Progenitor cell of endocrine pancreas (in vitro differentiated cells): ENCODE measurements at places on chromosomes 3 and 15.
A peak's percentile ranks its signal among the peaks of the same experiment; 100 is the strongest.

GRCh38 chr3:73401616-73402279 is 223.0 kb downstream of the PDZRN3 start:
- no peak for DNase-seq

DNA sequence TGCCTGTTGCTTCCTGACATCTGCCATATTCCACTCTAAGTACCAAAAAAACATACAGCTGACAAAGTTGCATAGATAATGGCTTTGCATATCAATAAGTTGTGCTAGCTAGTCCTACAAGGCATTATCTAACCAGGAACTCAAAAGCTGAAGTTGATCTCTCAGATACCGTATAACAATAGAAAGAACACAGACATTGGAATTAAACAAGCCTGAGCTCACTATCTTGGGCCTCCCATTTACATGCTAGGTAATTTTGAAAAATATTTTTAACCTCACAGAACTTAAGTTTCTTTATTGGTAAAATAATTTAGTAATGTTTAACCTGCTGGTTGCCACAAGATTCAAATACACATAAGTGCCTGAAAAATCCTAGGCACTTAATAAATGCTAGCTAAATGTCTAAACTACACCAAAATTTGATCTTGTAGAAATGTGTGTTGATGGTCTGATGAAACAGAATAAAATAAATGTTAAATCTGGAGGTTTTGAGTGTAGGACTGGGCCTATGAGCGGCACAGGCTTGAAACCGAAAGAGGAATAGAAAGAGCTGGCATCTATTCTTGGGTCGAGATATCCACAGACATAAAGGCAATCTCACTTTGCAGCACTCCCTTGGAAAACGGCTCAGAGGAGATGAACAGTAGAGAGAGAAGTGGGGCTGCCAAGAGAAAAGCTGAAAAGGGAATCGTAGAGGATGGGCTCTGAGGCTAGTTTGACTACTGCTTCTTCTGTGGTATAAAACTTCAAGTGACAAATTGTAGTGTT is 29.9 kb upstream of the TTC14 start:
- DNase-seq, result no peak

DNA sequence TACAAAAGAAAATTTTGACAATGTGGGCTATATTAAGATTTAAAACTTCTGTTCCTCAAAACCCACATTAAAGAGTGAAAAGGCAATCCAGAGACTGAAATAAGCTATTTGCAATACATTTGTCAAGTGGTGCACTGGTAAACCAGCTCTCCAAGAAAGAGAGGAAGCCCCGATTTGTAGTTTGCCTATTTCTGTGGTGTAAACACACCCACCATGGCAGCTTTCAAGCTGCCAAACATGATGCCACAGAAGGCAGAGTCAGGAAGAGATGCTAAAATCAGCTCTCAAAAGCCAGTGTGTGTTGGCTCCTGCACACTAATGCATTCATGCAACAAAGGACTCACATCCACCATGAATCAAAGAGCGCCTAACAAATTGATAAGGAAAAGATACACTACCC is 17.5 kb downstream of the RFTN1 start:
- DNase-seq, result no peak

GRCh38 chr3:36282766-36283165 is 97.5 kb upstream of the STAC start:
- no peak for DNase-seq

DNA sequence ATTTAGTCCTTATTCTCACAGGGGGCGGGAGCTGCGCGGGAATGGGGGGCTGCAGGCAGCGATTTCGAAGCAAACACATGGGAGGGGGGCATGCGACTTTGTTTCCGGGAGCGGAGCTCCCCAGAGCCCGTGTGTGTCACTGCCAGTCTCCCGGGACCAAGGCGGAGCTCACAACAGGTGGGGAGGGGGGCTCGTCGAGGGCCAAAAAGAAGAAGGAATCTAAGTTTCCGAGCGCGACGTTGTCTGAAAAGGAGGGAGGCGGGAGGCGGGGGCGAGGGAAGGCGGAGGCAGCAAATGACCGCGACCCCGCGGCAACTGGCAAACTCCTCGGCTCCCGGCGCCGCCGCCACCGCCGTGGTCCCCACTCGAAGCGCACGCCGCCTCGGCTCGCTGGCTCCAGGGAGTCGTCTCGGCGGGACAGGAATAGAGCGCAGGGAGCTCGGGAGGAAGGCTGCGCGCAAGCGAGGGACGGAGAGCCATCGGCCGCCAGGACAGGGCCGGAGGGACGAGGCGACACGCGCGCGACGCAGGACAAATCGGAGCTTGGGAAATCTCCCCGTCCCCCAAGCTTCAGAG is 1.4 kb downstream of the FOXP1 start:
- peak; percentile 54 for DNase-seq

- no peak for DNase-seq
Observed at GRCh38 chr3:50303013-50303815, at the start of gene HYAL1. Gene HYAL1, minus strand, starts transcription at chr3:50303574. Its CDS starts 618 bp downstream, at chr3:50302956.

- no peak for DNase-seq
Observed at GRCh38 chr3:183291497-183292031, 38.5 kb downstream of the B3GNT5 start.

DNA sequence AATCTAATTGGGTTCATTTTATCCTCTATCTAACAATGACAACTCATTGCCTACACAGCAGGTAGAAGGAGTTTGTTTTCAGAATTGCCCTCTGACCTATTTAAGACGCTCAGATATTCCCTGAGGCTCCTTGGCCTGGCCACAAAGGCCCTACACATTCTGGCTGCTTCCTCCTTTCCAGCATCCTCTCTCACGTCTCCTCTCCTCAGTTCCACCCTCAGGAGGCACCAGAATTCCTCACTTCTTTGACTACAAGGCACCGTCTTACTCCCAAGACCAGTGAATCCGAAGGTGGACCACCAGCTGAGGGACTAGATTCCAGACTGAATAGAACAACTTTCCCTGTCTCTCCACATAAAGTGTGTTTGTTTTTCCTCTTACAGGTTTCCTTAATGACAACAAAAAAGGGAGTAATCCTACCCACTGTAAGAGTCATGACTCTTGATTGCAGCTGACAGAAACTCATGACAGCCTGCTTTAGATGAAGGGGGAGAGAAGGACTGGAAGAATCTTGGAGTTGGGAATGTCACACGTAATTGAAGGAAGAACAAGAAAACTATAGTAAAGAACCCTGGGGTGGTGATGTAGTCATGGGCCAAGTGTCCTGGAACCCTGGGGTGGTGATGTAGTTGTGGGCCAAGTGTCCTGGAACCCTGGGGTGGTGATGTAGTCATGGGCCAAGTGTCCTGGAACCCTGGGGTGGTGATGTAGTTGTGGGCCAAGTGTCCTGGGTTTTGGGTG is 22.0 kb upstream of the MUC20 start:
- DNase-seq, result no peak

- no peak for DNase-seq
Observed at GRCh38 chr15:96117270-96117669, 213.2 kb upstream of the NR2F2 start.

GRCh38 chr3:128210711-128211110 is 57.4 kb downstream of the EEFSEC start:
- no peak for DNase-seq

GRCh38 chr3:57961828-57962447 is 46.3 kb upstream of the FLNB start:
- DNase-seq, result no peak

DNA sequence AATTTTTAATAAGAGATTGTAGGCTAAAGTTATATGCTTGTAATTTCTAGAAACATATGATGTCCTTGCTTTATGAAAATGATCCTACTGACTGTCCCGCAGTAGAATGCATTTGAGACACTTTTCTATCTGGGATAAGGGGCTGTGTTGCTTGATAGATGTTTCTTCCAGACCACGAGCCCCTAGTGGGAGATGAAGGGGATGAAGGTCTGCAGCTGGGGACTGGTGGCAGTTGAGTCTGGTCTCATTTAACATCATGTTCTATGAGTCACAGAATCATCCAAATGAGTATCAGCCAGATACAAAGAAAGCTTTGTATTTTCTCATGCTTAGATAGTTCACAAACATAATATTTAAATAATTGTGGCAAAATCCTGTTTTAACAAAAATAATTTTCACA is 84.3 kb upstream of the PRTG start:
- no peak for DNase-seq

GRCh38 chr3:118468801-118469200 is 565.8 kb downstream of the IGSF11 start:
- no peak for DNase-seq

GRCh38 chr3:150757364-150757763 is 5.6 kb downstream of the SIAH2 start:
- DNase-seq, result no peak

DNA sequence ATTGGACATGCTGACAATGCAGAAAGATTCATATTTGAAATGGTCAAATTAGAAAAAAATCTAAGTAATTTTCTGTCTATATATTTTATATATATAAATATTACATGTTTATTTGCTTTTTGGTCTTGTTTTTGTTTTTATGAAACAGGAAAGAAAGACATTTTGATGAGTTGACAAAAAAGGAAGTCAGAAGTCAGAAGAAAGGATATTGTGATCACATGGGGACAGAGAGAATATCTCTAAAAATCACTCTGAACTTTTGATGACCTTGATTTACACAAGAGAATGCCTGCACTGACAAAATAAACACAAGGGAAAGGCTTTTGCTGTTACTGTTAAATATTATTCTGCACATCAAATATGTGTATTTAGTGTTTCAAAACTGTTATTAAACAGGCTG is 811.2 kb downstream of the SI start:
- DNase-seq, result no peak

- DNase-seq, result no peak
Observed at GRCh38 chr3:187919544-187919943, 174.3 kb upstream of the BCL6 start.

- DNase-seq, result no peak
Observed at GRCh38 chr3:39474126-39474515, 6.6 kb downstream of the MOBP start.

- no peak for DNase-seq
Observed at GRCh38 chr15:36594556-36595090, 15.2 kb downstream of the CDIN1 start.

DNA sequence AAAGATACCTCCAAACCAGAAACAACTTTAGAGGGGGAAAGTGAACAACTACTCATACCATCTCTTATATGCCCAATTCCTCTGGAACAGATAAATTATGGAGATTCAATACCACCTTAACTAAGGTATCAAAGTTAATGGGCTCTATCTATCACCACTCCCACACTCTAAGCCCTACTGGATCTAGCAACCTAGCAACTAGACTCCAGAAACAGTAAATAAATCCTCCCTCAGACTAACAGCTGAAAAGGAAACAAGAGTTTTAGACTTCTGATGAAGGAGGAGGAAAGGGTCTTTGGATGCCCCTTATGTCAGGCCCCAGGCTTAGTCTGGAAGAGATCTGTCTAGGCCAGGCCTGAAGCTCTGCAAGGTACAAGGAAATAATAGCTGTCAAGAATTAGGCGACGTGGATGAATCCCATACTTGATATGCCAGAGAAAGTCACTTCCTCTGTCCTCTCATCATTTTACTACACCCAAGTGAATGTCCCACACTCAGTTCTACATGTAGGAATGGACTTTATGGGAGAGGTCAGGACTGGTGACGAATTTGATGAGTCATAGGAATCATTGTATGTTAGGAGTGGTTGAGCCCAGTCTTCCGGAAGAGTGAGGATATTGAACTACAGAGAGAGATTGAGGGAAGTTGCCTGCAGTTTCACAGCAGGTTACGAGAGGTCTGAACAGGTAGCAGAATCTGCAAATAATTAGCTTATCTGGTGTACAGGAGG is 113.8 kb downstream of the AKAP13 start:
- DNase-seq, result no peak

DNA sequence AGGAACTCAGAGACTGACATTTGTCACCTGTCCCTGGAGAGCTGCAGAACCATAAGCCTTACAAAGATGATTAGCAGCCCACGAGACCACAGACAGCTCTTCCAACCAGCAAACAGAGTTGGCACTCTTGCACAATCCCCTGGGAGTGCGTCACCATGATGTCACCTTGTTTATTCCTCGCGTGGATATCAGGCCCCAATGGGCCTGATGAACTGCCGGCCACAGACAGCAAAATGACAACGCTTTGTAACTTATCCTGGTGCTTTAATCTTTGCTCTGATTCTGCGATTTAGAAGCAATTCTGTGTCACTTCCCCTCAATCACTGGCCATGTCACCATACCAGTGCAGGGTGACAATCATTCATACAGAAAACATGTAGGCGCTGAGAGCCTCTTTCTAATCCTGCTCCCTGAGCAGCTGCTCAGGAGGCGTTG is 89.2 kb downstream of the TAMM41 start:
- no peak for DNase-seq

GRCh38 chr15:101641894-101642293 is 10.3 kb downstream of the TM2D3 start:
- no peak for DNase-seq

- no peak for DNase-seq
Observed at GRCh38 chr15:51931638-51932037, 39.9 kb downstream of the LEO1 start.

- no peak for DNase-seq
Observed at GRCh38 chr3:162994165-162994564, 1497.6 kb downstream of the OTOL1 start.

- no peak for DNase-seq
Observed at GRCh38 chr3:152583963-152584362, 251.0 kb upstream of the P2RY1 start.

DNA sequence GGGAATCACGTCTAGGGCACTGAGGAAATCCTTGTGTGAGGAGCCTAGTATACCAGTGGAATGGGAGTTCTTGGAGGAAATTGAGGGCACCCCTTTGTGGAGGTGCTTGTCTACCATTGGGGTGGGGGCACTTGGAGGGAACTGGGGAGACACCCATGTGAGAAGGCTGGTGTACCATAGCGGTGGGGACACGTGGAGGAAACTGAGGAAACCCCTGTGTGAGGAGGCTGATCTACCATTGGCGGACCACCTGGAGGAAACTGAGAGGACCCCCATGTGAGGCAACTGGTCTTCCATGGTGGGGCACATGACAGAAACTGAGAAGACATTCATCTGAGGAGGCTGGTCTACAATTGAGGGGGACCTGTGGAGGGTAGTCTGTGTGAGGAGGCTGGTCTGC is 164.5 kb downstream of the FBLN2 start:
- DNase-seq, result peak; percentile 4
